ENCODE measurements at places on chromosomes 16 and 17.

GRCh38 chr16:47617732-47618131 lies 156.6 kb downstream of the PHKB start:
- no peak for DNase-seq

DNA sequence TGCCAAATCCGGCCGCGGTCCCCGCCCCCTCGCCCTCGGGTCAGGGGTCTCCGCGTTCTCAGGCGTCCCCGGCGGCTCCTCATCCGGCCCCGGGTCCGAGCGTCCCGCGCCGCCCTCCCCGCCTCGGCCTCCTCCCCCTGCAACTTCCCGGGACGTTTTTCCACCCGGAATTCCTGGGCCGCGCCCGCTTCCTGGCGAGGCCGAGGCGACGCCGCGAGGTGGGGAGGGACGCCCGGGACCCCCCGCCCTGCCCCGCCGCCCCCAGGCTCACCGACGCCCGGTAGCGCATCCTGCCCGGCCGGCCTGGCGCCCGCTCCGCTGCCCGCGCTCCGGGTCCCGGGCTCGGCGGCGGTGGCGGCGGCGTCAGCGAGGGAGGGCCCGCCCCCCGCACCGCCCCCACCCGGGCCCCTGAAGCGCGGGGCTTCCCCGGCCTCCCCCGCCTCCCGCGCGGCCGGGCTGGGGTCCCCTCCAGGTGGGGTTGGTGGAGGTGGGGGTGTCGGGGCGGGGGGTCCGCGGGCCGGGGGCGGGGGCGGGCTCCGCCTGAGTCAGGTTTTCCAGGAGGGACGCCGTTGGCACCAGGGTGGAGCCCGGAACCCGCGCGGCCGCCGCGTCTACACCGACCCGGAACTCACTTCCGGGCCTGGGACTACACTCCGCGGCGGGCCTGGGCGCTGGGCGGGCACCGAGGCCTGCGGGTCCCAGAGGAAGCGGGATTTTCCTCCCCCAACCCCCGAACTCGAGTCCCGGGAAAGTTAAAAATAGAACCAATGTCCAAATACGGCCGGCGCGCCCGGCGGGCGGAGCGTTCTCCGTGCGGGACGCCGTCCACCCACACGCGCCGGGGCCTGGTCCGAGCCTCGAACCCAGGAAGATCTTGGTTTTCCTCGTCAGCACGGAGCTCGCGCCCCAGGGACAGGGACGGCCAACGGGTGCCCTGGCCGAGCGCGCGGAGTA lies 6.8 kb downstream of the MYO1C start:
- peak; percentile 88 for DNase-seq

DNA sequence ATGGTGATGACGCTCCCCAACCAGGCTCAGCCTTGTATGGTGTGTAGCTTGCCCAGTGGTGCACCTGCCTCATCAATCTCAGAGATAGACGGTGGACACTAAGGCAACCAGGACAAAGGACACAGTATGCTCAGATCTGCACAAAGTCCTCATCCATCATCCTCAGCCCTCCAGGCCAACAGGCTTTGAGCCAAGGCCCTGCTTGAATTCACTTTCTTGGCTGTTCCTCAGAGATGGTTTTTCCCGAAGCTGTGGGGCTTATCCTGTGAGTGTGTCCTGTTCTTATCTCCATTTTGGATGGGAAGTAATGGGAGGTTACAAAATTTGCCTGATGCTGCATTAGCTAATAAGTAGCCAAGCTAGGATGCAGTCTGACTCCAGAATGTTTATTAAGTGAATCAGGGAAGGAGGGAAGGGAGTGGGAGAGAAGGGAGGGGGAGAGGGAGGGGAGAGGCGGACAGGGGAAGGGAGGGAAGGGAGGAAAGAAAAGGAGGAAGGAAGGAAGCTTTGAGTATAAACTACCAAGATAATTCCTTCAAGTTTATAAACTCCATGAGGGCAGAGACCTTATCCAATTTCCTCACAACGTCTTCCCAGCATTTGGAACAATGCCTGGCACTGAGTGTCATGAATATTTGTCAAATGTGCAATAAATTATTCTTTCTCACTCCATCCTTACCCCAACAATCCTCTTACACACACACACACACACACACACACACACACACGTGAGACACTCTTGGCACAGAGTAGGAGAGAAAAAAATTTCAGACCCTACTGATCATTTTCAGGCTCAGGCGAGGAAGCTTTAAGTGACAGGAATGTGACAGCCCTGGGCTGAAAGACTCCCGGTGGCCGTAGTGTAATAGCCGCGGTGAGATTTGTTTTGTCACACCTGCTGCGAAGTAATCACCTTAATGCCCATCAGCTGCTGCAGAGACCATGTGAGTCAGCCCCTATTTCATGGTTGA lies 84.3 kb downstream of the BMERB1 start:
- DNase-seq, result no peak

DNA sequence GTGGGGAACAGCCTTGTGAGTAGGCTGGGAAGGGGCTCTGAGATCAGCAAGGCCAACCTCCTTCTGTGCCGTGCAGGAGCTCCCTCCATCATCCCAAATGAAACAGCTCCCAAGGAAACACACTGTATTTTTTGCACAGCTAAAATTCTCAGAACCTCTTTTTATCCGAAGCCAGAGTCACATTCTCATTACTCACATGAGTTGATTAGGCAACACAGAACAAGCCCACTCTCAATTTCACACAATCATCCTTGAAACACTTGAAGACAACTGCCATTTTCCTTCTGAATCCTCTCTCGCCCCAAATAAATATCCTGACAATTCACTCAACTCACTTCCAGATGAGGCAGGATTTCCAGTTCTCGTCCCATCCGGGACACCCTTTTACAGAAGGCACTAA lies 66.1 kb downstream of the MYO18A start:
- no peak for DNase-seq

DNA sequence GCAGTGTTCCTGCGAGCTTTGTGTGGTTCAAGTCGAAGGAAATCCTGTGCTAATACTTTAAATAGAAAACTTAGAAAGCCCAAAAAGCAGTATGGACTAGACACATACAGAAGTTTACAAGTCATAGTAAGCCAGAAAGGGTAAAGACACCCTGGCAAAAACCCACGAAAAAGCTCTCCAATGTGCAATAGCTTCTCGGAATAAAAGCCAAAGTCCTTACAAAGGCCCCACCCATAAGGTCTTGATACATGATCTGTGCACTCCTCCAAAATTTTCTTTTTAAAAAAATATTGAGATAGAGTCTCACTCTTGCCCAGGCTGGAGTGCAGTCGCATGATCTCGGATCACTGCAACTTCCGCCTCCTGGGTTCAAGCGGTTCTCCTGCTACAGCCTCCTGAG lies 10.3 kb downstream of the C16orf86 start:
- no peak for DNase-seq

- DNase-seq, result no peak
These were observed 301.9 kb upstream of the TBX2 start for GRCh38 chr17:61097781-61098180.

GRCh38 chr16:69863401-69864281 lies 87.5 kb upstream of the CLEC18A start:
- no peak for DNase-seq

DNA sequence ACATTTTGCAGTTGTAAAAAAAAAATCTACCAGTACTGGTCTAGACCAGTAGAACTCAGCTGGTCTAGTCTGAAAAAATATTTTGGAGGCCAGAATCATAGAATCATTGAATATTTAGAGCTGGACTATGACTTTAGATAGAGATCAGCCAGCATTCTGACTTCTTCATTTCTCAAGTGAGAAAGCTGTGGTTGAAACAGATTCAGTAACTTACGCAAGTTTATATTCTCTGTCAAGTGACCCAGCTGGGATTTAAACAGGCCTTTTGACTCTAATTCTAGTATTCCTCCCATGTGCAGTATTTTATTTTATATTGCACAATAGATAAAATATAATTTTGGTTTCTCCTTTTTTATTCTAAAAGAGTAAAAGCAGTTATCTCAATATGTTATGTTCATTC lies 4.9 kb downstream of the TNRC6A start:
- DNase-seq, result peak; percentile 19

DNA sequence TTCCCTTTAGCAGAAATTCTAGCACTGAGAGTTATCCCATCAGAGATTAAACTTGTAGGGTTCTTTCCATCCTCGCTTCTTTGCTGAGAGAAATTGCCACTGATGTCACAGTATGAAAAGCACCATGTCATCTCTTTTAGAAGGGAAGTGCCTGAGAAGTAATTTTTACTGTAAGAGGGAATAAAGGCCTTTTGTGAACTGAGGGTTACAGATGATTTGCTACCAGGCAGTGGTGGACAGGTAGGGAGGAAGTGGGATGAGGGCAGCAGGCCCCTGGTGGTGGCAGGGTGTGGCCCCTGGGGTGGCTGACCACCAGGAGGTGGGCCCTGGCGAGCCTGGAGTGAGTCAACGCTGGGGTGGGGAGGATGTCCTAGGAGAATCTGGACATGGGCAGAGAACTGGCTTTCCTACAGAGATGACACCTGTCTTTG lies 6.4 kb upstream of the MILR1 start:
- DNase-seq, result no peak

GRCh38 chr16:9256196-9256595 lies 164.8 kb downstream of the HAPSTR1 start:
- DNase-seq, result peak; percentile 44

DNA sequence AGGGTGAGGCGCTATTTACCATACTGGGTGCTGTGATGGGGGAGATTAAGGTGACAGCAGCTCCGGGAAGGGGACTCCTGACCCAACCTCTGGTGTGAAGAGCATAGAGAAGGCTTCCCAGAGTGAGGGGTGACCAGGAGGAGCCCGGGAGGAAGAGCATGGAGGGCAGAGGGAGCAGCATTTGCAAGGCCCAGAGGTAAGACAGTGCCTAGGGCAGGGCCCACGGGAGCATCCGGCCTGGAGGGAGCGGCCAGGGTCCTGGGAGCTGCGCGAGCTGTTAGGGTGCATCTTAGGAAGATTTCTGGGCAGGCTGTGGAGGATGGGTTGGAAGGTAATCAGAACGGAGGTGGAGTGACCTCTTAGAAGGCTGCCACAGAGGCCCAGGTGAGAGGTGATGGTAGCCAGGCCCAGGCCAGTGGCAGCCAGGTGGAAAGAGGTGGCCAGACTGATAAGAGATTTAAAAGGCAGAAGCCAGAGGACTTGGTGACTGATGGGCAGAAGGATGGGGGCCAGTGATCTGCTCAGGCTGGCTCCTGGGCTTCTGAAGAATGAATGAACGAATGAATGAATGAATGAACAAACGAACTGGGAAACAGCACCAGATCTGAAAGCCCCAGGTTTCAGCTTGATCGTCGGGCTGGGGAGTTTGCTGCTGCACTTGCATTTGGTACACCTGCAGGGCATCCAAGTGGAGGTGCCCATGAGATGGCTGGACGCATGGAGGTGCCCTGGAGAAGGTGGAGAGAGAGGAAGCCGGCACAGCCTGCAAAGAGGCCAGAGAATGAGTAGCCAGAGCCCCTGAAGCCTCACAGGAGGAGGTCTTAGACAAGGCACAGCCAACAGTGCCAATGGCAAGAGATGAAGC lies 13.0 kb upstream of the TMEM92 start:
- no peak for DNase-seq
